ENCODE measurements at places on chromosomes 7 and 10.

GRCh38 chr7:81944058-81944457, 174.2 kb upstream of the HGF start:
- no peak for DNase-seq

GRCh38 chr7:128801667-128802418, 10.1 kb downstream of the CCDC136 start:
- DNase-seq = no peak

DNA sequence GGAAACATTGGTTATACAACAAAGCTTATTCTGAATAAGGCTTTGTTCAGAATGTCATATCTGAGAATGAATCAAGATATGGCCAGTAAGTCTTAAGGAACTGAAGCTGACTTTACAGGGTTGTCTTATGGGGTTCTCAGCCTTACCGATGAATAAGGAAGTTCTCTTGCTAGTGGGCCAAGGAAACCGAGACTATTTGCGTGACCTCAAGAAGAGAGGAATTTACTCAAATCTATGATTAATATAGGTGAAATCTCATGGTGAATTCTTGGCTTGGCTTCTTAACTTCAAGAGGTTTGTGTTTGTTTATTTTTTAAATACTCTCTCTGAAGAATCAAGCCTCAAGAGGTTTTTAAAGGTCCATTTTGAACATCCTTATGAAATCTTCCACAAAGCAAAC, 4.7 kb upstream of the MRLN start:
- DNase-seq = no peak

- peak; percentile 57 for DNase-seq
Measured at GRCh38 chr7:37284805-37285231, 163.8 kb downstream of the ELMO1 start.

- no peak for DNase-seq
Measured at GRCh38 chr10:68595513-68595912, 35.4 kb downstream of the TET1 start.

GRCh38 chr7:155824227-155824886, 12.1 kb upstream of the SHH start:
- no peak for DNase-seq

GRCh38 chr10:72253578-72253977, 20.1 kb upstream of the DDIT4 start:
- no peak for DNase-seq

DNA sequence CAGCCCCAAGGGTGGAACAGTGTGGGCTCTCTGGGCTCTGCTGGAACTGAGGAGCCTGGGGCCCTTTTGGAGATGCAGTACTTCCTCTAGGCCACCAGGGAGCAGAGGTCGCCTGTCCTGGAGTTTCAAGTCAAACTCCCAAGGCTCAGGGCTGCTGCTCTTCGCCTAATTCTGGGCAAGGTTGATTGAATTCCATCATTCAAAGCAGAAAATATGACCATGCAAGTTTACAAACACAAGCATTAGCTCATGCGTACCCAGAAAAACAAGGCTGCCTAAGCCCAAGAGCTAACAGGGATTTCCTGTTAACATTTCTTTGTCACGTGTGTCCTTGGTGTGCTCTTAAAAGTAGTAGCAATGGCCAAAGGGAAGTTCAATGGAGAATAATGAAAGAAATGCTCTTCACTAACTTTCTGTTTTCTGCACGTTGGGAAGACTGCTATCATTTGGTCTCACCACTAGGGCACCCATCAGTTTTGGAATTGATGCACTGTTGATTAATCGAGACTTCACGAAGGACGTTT, 20.1 kb downstream of the LDB3 start:
- DNase-seq = peak; percentile 26

GRCh38 chr7:132073920-132074589, 502.2 kb downstream of the PLXNA4 start:
- no peak for DNase-seq

DNA sequence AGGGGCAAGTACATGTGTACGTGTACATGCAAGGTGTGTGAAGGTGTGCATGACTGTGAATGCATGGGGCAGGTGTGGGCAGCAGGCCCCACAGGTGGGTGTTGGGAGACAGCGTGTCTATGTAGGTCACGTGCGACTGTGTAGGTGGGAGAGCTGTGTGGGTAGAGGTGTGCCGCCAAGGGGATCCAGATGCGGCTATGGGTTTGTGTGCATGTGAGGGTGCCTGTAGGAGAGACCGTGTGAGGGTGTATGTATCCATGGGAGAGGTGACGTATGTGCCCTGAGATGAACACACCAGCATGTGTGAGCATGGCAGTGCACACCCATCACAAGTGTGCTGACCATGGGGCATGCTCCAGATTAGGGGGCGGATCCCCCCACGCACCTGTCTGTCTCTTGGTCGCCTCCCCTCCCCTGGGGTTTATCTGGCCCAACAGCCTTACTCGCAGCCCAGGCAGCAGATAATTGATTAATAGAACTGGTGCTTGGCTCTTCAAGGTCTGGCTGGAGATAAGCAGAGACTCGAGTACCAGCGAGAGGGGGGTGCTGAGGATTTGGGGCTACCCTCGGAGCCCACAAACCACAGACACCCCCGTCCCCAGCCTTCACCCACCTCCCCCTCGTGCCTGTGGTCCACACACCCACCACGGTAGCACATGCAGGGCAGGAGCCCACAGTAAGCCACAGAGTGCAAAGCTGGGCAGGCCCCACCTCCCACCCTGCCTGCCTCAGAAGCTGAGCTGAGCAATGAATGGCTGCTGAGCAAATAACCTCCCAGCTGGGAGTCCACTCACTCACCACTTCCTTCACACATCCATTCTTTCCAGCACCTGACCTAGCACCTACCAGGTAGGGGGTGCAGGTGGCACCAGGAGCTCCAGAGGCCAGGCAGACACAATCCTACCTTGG, 41.4 kb upstream of the ZMIZ1 start:
- peak; percentile 59 for DNase-seq

GRCh38 chr10:127614484-127615017, 65.4 kb downstream of the NPS start:
- DNase-seq = no peak

- no peak for DNase-seq
Measured at GRCh38 chr7:24914465-24914859, 65.5 kb downstream of the OSBPL3 start.

DNA sequence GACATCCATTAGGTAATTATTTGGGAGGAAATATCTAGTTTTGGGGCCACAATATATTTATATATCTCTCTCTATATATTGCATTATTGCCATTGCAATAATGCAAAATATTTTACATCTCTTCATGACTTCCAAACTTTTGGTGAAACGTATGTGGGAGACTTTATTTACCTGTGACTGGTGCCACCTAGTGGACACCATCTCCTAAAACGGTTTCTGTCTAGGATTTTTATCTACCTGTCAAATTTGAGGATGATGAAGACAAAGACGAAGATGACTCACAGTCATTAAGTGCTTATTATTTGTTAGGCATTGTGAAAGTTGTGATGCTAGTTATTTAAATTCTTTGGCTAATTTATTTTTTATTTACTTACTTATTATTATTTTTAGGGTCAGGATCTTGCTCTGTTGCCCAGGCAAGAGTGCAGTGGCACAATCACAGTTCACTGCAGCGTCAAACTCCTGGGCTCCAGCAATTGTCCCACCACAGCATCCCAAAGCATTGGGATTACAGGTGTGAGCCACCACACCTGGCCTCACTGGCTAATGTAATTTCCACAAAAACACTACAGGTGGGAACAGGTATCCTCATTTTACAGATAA, 18.7 kb upstream of the CBLL1 start:
- DNase-seq = peak; percentile 17

DNA sequence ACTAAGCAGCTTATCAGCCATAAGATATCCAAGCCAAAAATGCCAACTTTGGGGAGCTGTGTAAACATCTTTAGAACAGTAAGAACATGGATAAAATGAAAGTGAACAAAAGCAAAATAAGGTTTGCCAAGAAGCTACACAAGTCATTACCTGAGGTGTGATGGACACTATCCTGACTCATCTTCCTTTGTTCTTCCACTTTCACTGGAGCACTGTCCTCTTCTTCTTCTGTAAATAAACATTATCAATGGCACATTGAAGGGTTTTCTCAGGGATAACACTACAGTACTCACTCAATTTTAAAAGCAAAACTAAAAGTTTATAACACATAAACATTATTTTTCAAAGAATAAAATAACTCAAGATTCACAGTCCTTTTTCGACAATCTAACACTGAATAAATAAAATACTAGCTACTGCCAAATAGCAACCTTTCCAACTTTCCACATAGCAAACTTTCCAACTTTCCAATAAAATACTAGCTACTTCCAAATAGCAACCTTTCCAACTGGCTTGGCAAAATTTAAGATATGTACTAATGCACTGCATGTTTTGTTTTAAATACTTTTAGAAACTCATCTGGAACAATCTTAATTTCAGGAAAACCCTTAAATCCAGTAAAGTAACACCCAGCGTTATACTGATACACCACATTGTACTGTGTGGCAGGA, 174.1 kb downstream of the SKAP2 start:
- DNase-seq = no peak

DNA sequence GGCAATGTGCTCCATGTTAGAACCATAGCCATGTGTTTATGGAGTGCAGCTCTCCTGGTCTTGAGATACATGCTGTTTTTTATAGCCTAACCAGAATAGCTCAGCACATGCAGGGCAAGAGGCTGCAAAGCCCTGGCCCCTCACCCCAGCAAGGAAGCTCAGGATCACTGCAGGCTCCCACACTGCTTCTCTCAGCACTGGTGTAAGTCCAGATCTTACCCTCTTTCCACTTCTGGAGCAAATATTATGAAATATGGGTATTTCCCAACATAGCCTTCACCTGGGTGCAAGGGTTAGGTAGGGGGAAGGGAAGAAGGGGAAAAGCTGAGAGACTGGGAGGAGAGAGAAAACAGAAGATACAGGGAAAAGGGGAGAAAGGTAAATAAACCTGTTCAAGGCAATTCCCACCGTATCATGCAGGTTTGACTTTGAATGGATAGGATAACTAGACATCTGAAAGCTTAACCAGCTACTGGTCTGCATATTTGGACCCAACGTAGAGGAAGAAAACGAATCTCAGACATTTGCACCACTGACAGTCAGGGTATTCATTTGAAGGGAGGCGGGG, 19.7 kb downstream of the SKIDA1 start:
- no peak for DNase-seq
